Effector CD4-positive, alpha-beta T cell (primary cell): ENCODE measurements at places on chromosomes 5 and 9.

GRCh38 chr9:70498866-70499265 is 84.4 kb upstream of the KLF9 start:
- DNase-seq: no peak

GRCh38 chr5:109942646-109943045 is 252.9 kb downstream of the MAN2A1 start:
- DNase-seq: no peak

DNA sequence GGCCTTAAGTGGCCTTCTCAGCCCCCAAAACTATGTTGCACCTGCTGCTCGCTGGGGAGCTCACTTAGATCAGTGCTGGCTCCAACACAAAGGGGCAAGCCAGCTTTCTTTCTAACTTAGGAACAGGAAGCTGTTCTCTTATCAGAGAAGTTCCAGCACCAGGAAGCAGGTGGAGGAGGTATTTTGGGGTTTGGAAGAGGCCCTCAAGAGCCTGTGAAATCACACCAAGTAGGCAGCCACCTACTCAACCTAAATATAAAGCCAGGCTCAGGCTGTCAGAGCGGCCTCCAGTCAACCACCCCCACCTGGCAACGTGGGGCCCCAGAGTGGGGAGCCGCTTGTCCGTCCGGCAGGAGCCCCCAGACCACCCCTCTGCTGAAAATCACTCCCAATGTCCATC is 152.8 kb downstream of the OLFM1 start:
- no peak for DNase-seq

DNA sequence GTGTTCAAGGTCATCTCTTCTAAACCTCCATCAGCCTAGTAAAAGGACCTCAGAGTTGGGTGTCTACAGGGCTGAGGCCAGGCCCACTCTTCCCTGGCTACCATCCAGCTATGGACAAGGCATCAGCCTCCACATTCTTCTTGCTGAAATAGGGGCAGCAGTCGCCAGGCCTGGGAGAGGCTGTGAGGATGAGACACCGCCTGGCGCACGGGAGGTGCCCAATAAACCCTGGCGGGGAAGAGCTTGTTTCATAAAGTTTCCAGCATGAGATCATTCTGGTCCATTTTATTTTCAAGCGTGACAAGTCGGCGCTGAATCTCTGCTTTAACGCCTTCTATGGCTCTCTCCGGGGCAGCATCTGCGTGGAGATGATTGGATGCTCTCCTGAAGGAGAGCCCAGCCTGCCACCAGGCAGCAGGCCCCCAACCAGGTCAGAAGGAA is 153.4 kb downstream of the OLFM1 start:
- no peak for DNase-seq

DNA sequence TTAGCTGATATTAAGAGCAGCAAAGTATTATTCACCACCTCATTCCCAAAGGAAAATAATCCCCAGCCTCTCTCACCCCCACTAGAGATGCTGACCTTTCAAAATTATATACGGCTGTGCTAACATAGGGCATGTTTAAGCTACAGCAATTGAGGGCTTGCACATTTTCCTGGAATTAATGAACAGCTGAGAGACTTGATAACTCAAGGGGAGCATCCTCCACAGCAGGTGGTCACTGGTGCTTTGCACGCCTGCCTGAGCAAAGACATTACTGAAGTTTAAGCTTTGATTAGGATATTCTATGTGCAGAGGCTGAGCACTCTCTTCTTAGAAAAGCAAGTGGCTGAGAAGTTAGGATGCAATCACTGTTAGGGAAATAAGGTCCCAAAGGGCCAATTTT is 230.9 kb downstream of the FAM114A2 start:
- no peak for DNase-seq

- DNase-seq: no peak
Measured at GRCh38 chr5:65828022-65828896, 98.1 kb upstream of the ERBIN start.

- no peak for DNase-seq
Measured at GRCh38 chr5:22751536-22751935, 101.6 kb downstream of the CDH12 start.

DNA sequence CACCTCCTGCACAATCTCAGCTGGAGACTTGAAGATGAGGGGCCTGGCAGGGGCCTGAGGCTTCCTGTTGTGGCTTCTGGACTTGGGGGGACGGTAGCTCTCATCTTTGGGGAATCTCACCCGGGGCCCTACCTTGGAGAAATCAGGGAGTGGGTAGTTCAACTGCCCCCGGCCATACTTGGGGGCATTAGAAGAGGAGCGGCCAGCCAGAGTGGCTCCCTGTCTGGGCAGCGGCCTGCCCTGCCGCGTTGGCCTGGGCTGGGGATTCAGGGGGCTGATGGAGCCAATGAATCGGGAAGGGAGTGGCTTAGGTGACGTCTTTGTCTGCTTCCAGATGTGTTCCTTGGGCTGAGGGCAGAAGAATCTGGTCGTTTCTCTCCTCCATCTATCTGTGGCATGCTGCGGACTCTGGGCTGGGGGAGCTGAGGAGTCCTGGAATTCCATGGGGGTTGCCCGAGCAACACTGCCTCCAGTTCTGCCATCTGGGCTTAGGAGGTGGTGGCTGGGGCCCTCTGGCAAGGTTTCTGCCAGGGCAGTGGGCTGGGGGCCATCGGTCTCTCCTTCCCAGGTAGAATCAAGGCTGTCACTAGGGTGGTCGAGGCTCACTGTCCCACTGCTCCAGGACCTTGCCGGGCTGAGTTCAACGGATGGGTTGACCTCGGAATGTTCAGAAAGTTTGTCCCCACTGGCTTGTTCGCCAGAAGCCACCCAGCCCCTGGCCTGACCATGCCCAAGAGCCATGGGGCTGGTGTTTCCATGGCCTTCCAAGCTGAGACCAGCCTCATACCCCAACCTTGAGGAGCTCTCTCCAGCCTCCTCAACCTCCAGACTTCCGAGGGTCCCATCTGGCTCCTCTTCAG is 11.0 kb downstream of the AKNA start:
- DNase-seq: no peak

DNA sequence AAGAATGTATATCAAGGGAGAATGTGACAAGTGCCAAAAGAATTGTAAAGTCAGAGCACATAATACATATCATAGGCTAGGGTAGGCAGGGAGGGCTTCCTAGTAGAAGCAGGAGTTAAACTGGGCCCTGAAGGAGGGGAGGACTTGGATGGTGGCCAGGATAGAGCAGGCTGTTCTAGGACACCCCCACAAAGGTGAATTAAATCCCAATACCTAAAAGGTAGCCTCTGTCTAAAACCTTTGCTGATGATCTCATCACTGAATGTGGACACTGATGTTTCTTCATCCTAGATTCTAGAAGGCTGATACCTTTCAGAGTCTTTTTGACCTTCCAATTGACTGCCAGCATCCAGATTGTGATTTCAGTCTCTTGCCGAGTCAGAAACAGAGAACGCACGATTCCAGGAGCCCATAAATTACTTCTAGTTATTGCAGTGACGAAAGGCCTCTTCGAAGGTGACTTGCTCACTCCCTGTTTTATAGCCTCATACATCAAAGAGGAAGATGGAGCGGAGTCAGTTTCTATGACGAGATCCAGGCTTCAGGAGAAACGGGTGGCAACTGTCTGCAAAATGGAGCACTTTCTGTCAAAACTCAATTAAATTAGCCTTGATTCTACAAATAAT is 43.2 kb downstream of the KIF4B start:
- no peak for DNase-seq

GRCh38 chr5:165349735-165350134 is 1844.3 kb downstream of the MAT2B start:
- no peak for DNase-seq

DNA sequence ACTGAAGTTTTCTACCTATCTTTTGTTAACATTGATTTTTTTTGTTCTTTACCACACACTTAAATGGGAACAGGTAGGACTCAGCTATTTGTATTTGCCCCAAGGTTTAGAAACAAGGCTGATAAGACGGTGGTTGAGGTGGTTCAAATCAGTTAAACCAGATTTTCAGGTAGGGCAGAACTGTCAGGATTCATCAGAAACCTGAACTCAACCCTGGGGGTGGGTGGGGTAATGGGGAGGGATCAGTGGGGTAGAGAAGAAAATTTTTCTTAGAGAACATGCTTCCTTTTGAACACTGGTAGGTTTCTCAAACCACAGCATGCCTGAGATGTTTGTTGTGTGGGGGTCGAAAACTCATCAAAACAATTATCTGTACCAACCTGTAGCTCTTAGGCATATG is 113.0 kb downstream of the BASP1 start:
- DNase-seq: no peak

DNA sequence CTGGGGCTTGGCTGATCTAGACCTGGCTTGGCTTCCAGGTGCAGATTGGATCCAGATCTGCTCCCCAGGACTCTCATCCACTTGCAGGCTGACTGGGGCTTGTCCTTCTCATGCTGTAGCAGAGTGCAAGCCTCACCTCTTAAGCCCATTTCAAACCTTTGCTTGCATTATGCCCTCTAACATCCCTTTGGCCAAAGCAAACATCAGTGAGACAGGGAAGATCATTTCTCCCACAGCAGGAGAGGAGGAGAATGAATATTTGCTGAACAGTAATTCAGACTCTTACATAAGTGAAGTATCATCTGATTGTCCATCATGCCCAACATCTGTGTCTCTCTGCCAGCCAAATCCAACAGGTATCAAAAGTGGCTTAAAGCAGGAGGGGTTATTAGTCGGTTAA is 194.9 kb downstream of the C9orf152 start:
- no peak for DNase-seq

GRCh38 chr9:78592811-78593210 is 295.9 kb downstream of the PSAT1 start:
- DNase-seq: no peak
